ENCODE measurements at places on chromosomes 3 and 15.

DNA sequence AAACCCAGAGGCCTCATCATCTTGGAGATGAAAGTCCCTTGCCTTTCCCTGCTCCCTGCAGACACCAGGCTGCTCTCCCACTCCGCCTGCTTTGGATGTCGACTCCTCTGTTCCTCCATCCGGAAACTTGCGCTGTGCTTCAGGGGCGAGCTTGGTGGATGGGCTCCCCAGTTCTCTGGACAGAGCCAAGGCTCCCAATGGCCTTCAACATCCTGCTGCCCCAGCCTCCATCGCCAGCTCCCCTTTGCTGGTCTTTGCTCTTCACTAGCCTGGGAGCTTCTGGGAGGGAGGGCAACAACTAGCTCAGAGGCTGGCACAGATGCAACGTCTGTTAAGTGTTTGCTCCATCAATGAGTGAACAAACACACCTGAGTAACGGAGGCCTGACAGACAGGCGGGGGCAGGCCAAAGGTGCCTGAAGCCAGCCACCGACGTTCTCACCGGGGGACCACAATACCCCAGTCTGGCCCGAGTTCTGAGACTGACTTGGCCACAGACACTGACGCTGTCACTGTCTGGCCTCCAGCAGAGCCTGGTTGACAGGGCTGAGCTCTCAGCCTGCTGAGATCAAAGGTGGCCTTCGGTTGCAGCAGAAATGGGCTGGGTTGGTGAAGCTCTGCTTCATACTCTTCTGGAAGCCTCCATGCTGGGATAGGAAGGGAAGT, 39.0 kb downstream of the RGMA start:
- DNase-seq = no peak

GRCh38 chr15:101029971-101030661, 111.0 kb downstream of the LRRK1 start:
- DNase-seq = no peak

DNA sequence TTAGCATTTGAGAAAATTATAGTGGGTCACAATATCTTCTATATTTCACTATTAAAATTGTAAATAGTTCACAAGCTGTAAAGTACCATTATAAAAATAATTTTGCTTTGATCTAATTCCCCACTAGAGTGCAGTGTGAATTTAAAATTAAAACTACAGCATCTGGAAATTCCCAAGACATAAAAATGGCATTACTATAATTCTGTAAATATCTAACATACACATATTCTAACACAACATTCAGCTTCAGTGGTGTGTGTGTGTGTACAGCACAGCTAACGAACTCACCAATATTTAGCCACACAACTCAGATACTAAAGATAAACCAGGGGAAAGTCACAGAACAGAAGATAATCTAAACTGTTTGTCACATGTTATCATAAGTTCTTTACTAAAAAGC, 424.9 kb upstream of the ZNF385D start:
- no peak for DNase-seq

- DNase-seq = no peak
Measured at GRCh38 chr3:81965696-81966095, 204.3 kb upstream of the GBE1 start.

GRCh38 chr15:69088300-69088965, 72.0 kb upstream of the GLCE start:
- DNase-seq = no peak

Measured in M059J (cell line).